ENCODE measurements at places on chromosomes 11 and 22. TPM values are rescaled to one million over a fixed set of nuclear protein-coding genes. Genes with fewer than 3 reads are reported as not detected.

The SPON1 gene
- 4.6 TPM for total RNA-seq

The OR52I2 gene
- total RNA-seq = under 0.01 TPM

The PDE2A gene
- 3.8 TPM for total RNA-seq

The MMP8 gene
- 0.24 TPM for total RNA-seq

The SULT4A1 gene
- not detected for total RNA-seq

The B3GAT1 gene
- total RNA-seq = not detected

The ADM2 gene
- total RNA-seq = 4.3 TPM

The PRG3 gene
- total RNA-seq = not detected

The KDELR3 gene
- 3.2 TPM for total RNA-seq

The SEPTIN3 gene
- total RNA-seq = not detected

All from tracheal epithelial cell (primary cell).